ENCODE measurements at places on chromosomes 11 and 22.
A peak's percentile ranks its signal among the peaks of the same experiment; 100 is the strongest.

DNA sequence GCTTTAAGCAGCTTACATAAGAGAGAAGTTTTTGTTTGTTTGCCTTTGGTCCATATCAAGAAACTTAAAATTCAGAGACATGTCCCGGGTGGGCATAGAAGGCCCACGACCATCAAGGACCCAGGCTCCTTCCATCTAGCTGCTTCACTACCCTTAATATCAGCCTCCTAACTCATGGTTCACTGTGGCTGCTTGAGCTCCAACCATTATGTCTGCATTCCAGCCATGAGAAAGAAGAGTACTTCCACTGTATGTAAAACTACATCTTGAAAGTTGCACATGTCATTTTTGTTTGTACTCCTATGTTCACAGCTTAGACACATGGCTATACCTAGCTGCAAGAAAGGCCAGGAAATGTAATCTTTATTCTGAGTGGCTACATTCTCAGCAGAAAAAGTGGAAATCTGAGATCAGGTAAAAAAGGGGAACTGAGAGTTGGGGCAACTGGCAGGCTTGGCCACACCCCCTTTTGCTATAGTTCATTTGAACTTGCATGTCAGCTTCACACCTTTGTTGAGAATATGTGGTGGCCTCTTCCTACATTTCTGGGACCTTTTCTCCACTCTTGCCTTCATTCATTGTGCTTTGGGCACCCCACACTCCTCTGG, 81.3 kb upstream of the TP53I11 start:
- no peak for DNase-seq

- DNase-seq = no peak
Measured at GRCh38 chr11:61352038-61352437, 9.6 kb downstream of the CYB561A3 start.

- no peak for DNase-seq
Measured at GRCh38 chr22:44855855-44856254, 103.5 kb downstream of the ARHGAP8 start.

- no peak for DNase-seq
Measured at GRCh38 chr11:35121326-35121865, 17.6 kb upstream of the CD44 start.

DNA sequence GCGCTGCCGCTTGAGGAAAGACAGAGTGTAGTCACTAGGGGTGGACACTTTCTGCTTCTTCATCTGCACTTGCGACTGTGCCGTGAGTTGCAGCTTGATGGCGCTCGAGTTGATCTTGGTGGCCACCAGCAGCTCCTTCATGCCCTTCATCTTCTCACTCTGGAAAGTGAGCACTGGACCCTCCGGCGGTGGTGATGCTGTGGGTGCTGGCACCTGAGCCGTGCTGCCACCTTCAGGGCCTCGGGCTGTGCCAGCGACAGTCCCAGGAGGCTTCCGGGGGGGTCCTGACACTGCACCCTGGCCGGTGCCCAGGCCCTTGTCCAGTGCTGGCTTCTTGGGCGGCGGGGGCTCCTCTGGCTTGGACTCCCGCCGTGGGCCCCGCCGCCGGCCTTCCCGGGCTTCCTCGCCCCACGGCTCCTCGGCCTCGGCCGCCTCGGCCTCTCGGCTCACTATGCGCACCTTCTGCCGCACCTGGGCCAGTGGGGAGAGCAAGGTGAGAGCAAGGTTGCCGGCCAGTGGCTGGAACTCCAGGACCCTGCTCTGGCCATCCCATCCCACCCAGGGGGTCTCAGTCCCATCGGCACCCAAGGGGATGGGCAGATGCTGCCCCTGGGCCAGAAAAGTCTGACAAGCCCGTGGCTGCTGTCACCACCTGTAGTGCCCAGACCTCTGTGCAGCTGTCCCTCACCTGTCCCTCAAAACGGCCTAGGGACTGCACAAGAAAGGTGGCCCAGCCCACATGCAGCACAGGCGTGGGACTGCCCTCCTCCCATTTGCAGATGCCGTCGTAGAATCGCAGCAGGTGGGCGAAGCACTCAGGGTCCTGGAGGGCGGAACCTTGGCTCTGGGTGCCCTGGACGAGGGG, 1.6 kb upstream of the MAP4K2 start:
- DNase-seq = peak; percentile 53

- DNase-seq = peak; percentile 48
Measured at GRCh38 chr11:119316729-119317591, at the start of gene MCAM. Gene MCAM (minus strand): TSS chr11:119317130. CDS start chr11:119317101, 29 bp downstream.

GRCh38 chr11:122258446-122259194, 142.6 kb upstream of the BLID start:
- DNase-seq = no peak

- DNase-seq = peak; percentile 54
Measured at GRCh38 chr22:20438678-20439492, 1.3 kb upstream of the SCARF2 start.

GRCh38 chr11:120597250-120598215, 86.0 kb downstream of the GRIK4 start:
- no peak for DNase-seq

- DNase-seq = no peak
Measured at GRCh38 chr22:20601308-20601707, 93.9 kb downstream of the MED15 start.

GRCh38 chr11:11396301-11397035, 43.4 kb upstream of the CSNK2A3 start:
- no peak for DNase-seq

- DNase-seq = no peak
Measured at GRCh38 chr11:115282923-115283322, 221.3 kb downstream of the CADM1 start.

DNA sequence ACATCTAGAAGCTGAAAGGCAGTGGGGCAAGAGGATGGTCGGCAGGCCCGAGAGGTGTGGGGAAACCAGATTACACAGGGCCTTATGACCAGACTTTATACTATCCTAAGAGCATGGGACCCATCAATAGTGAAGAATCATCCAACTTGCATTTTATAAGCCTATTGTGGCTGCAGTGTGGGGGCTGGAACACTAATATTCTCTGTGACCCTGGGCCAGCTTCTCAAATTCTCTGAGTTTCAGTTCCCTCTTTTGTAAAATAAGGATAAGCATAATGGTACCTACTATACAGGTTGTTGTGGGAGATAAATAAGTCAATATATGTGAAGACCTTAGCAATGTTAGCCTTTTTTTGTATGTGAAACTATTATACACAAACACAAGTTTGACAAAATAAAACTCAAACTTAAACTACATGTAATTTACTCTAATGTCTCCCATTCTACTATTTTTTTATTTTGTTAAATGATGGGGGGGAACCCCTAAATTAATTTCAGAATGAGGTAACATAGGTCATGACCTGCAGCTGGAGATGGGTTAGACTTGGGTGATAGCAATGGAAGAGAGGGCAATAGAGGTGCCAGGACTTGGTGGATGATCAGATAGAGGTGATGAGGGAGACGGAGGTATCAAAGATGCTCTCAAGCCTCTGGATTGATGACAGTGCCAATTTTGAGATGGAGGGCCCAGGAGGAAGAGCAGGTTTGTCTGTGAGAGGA, 30.1 kb downstream of the SMCO4 start:
- DNase-seq = no peak

GRCh38 chr11:36703055-36703404, 105.0 kb upstream of the RAG2 start:
- no peak for DNase-seq

DNA sequence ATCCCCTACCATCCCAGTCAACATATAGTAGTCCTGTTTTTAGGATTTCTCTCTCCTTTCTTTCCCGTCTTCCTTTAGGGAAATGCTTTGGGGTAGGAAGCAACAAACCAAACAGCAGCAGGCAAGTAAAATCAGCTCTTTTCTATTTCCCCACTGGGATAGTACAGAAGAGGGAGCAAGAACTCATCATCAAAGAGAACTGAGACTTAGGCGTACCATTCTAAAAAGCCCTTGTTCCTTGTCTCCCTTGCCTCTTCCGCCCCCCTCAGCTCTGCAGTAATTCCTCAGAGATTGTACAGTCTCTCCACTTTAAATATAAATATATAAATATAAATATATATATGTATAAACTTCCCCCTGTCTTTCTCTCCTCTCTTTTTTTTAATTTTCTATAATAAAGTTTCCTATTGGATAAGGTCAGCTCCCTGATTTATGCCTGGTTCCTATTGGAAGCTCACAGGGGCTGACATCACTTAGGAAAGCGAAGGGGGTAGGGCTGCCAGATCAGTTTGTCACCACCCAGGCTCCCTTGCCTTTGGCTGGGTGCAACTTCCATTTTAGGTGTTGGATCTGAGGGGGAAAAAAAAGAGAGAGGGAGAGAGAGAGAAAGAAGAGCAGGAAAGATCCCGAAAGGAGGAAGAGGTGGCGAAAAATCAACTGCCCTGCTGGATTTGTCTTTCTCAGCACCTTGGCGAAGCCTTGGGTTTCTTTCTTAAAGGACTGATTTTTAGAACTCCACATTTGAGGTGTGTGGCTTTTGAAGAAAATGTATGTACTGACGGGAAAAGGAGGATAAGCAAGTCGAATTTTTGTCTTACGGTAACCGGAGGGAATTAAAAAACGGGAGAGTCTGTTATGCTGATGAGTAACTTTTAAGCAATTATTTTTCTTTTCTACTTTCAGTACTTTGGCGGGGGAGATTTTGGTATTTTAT, at the start of gene CTNND1:
Gene CTNND1 (plus strand): TSS at position 502 of the 934 bp plus-strand sequence. CDS start 29,677 bp downstream, outside the sequence.
- DNase-seq = peak; percentile 74

- DNase-seq = no peak
Measured at GRCh38 chr22:20242393-20243175, 25.5 kb downstream of the RTN4R start.

GRCh38 chr11:18611196-18611595, 11.6 kb downstream of the MISFA start:
- DNase-seq = no peak

- DNase-seq = no peak
Measured at GRCh38 chr22:24076091-24076867, 65.2 kb downstream of the CABIN1 start.

- peak; percentile 89 for DNase-seq
Measured at GRCh38 chr22:38824585-38824984, 19.2 kb downstream of the NPTXR start.

DNA sequence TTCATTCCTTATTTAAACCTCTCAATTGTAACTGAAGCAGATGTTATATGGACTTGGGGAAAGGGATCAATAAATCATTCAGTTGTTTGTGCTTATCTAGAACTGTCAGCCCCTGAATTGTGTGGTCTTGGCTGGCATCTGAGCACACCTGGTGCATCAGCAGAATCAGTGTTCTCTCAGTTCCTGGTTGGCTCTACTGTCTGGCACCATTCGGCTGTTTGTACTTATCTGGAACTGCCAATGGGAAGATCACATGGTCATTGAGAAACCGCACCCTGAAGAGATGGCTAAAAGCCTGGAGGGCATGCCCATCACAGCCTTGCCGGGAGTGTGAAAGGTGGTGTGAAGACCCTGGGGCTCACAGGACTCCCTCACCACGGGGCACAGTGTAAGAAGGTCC, 37.1 kb upstream of the EHF start:
- no peak for DNase-seq

DNA sequence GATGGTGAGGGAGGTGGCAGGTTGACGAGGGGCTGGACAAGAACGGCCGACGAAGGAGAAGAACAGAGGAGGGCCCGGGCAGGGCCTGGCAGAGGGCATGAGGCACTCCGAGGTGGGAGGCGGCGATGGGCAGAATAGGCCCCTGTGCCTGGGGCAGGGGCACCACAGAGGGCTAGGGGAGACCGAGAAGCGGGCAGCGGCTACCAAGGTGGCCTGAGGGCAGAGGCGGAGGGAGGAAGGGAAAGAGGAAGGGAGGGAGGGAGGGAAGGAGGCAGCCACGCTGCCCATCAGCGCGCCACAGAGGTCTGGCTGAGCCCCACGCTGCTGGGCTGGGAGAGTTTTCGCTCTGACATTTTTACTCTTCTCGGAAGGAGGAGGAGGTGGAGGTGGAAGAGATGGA, 11.3 kb downstream of the LSP1 start:
- DNase-seq = no peak

DNA sequence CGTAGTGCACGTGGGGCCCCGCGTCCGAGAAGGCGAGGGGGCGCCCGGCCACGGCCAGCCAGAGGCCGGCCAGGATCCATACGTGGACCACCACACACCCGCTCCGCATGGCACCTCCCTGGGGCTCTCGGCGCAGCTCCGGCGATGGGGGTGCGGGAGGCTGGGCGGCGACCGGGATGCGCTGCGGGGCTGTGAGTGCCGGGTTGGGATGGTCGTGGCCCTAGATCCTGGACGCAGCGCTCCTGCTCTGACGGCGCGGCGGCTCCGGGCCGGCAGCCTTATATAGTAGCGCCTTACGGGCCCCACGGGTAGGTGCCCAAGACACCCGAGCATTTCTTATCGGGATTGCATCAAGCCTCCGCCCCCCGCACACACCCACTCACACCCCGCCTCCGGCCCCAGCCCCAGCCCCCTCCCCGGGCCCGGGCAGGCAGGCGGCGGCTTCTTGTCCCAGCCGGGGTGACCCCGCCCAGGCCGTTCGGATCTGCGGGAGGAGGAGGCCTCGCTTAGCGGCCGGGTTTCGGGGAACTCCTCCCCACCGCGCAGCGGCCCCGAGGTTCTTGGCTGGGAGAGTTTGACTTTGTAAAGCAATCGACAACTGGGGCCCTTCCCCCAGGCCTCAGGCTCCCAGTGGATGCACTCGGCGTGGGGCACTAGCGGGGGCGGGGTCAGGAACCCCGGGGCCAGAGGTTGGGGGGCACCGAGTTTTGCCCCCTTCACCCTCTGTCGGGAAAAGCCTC, at the start of gene FGF19:
Gene FGF19 (minus strand): TSS at position 255 of the 740 bp plus-strand sequence. CDS start 146 bp downstream, at position 109.
- DNase-seq = peak; percentile 88

- DNase-seq = no peak
Measured at GRCh38 chr22:39530116-39530515, 2.4 kb downstream of the RPS19BP1 start.

DNA sequence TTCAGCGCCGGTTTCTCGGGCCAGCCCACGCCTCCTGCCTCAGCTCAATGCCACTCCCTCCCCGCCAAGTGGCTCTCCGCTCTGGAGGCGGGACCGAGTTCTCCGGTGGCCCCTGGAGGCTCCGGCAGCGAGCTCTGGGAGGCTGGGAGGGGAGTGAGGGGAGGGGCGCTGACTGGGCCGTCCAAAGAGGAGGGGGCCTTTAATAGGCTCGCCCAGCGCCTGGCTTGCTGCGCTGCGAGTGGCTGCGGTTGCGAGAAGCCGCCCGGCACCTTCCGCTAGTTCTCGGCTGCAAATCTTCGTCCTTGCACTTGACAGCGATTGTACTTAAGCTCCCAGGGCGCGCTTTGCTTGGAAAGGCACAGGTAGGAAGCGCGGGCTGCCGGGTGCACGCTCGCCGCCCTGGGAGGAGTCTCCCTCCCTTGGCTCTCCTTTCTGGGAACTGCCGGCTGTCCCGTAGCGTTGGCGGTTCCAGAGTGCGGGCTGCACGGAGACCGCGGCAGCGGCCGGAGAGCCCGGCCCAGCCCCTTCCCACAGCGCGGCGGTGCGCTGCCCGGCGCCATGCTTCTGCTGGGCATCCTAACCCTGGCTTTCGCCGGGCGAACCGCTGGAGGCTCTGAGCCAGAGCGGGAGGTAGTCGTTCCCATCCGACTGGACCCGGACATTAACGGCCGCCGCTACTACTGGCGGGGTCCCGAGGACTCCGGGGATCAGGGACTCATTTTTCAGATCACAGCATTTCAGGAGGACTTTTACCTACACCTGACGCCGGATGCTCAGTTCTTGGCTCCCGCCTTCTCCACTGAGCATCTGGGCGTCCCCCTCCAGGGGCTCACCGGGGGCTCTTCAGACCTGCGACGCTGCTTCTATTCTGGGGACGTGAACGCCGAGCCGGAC, at the start of gene ADAMTS15:
Gene ADAMTS15 (plus strand): TSS at position 230 of the 894 bp plus-strand sequence. CDS start 329 bp downstream, at position 559.
- peak; percentile 91 for DNase-seq

GRCh38 chr11:67632175-67632981, 2.6 kb upstream of the NUDT8 start:
- peak; percentile 9 for DNase-seq

All from WTC11 (cell line).